HuH-7 (cell line): ENCODE measurements at places on chromosomes 4 and X.

GRCh38 chr4:164177753-164178152 is 576.2 kb upstream of the SMIM31 start:
- DNase-seq = no peak

- no peak for DNase-seq
Observed at GRCh38 chr4:80008351-80008750, 64.7 kb downstream of the ANTXR2 start.

GRCh38 chr4:48196758-48197504 is 62.9 kb upstream of the TXK start:
- DNase-seq = no peak

DNA sequence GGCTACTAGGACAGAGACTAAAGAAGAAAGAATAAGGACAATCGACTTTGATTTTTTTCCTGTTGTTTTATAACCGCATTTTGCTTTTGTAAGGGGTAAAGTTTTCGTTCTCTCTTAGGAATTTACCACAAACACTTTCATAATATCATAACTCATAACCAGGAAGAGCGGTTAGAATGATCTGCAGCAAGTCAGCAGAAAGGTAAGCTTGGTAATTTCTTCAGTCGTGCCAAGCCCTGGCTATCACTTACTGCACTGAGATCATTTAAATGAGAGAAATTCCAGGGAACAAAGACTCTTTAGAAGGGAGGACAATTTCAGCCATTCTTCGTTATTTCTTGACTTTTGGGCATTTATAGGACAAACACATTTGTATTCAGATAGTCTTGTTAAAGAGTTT is 258.1 kb downstream of the UNC5C start:
- DNase-seq = no peak

DNA sequence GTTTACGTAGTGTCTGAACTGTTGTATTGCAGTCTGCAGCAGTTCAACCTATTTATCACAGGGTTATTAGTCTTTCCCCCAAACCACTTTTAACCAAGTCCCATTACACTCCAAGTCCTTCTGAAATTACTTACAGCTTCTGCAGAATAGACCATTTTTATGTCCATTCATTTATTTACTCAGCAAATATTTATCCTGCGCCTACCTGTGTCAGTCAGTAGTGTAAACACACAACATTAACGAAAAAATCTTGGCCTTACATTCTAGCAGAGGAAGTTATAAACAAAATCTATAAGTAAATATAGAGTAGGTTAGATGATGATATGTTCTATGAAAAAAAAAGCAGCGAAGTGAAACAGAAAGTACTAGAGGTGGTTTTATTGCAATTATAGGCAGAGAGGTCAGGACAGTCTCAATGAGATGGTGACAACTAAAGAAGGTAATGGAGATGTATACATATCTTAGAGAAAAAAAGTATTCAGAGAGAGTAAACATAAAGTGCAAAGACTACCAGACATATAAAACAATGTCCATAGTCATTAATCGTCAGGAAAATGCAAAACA is 534.7 kb downstream of the KCNIP4 start:
- peak; percentile 10 for DNase-seq

GRCh38 chr4:41815473-41815872 is 66.9 kb upstream of the PHOX2B start:
- no peak for DNase-seq

DNA sequence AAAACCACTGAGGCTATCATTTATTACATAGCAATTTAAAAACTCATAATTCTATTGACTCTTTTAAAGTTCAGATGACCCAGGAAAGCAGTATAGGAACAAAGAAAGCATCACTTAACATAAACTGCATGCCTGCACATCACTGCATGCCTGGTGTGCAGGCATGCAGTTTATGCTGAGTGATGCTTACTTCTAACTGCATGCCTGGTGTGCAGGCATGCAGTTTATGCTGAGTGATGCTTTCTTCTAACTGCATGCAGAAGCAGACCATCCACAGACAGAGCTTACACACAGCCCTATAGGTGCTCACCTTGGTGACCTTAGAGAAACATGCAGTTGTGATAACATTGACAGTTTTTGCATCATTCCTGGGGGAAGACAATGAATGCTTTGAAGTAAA is 17.0 kb downstream of the SDAD1 start:
- DNase-seq = no peak

GRCh38 chr4:152684007-152684406 is 4.2 kb upstream of the TMEM154 start:
- no peak for DNase-seq

DNA sequence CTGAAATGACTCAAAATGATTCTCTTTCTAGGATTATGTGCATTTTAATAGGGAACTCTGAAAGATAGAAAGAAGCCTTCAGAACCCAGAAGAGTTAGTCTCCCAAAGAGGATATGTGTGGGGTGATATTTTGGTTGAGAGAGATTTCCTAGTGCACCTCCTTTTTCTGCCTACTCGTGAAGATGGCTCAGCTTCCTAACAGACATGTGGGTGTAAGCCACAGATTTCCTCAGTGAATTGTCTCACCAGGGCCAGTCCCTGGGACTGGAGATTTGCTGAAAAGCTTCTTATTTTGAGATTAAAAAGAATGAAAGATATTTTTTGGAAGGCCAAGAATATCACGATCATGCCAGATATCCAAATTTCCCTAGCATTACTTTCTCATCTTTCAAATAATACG is 42.8 kb downstream of the MAGEB17 start:
- no peak for DNase-seq

DNA sequence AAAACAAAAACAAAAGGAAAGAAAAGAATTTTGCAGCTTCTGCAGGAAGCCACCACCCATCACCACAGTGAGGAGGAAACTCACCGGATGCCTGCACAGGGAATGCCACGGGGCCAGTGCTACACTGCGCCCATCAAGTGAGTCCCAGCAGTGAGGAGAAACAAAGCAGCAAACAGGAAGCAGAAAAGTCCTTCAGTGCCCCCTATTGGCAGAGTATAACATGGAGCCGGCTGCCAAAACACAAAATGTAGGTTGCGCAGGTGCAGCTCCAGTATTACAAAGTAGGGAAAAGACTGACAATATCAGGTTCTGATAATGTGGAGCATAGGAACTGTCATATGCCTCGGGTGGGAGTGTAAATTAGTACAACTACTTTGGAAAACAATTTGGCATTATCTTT is 23.3 kb upstream of the SCML2 start:
- DNase-seq = peak; percentile 17

GRCh38 chrX:41946235-41946634 is 22.9 kb upstream of the CASK start:
- no peak for DNase-seq

- no peak for DNase-seq
Observed at GRCh38 chr4:96524311-96524875, 684.5 kb downstream of the PDHA2 start.

- no peak for DNase-seq
Observed at GRCh38 chrX:86103061-86103460, 45.2 kb upstream of the DACH2 start.

DNA sequence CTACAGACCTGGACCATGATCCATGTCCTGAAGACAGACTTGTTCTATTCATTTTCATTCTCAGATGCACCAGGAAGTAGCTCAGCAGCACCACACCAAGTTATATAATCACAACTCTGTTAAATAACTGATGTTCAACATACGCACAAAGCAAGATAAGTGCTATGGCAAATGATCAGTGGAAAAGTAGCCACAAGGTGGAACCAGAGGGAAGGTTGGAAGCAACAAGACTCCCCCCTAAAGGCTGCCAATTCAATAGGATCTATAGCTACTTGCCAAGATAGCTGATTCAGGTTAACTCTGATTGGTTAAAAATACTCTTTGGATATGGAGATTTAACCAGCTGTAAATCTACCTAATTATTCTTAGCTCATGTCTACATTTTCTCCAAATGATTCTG is 23.7 kb upstream of the FAM47B start:
- peak; percentile 2 for DNase-seq

- DNase-seq = no peak
Observed at GRCh38 chr4:77564231-77564630, 41.4 kb upstream of the CXCL13 start.

DNA sequence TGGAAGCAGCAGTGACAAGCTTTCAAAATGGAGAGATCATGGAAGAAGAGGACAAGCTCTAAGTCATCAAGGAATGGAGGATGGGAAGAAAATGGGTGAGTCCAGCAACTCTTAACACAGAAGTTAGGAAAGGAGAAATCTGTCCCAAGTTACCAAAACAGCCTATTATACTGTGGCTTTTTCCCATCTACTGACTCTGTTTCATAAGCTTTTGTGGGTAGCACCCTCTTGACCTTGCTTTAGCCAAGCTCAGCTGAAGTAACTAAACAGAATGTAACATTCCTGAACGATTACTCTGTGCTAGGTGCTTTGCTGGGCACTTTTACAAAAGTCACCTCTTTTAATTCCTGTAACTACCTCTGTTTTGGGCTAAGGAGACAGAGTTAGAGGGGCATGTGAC is 54.9 kb downstream of the MAP7D2 start:
- DNase-seq = no peak

DNA sequence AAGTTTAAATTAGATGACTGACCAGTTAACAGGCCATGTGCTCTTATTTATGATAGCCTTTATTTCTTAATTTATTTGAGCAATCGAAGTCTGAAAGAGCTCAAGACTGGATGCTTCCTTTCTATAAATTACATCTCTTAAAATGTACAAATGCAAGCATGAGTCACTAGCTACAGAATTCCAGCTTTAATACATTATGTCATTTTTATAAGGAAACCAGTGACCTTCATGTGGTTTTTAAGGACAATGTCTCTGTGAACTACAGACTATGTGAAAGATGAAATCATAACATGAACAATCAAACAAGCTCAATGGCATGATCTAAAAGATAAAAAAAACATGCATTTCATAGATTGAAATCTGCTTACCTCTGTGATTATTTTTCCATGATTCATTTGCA is 15.4 kb downstream of the HTR2C start:
- no peak for DNase-seq

DNA sequence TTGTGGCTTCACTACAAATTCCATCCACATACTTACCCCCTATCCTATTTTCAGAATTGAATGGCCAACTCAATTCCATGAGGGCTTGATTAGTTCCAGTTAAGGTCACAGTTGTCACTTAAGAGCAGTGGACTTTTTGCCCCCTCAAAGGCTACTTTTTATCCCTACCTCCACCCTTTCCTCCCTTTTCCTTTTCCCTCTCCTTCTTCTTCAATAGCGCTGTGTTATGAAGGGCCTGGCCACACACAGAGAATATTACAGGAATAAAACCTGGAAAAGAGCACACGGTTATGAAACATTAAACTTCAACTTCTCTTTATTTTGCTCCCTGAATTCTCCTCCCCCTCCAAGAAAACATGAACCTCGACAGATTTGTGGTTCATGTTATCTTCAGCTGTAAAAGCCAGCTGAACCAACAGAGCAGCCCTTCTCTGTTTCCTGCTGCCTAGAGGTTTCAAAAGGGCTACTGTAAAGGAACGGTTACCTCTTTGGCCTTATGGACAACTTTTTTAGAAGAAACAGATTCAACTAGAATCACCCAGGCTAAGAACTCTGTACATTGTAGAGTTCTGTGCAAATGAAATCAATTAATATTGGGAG is 87.0 kb upstream of the RPL34 start:
- DNase-seq = no peak

- DNase-seq = no peak
Observed at GRCh38 chrX:83916525-83916924, 55.6 kb downstream of the CYLC1 start.

GRCh38 chr4:114866901-114867670 is 246.3 kb downstream of the NDST4 start:
- no peak for DNase-seq

- no peak for DNase-seq
Observed at GRCh38 chr4:3677748-3678070, 88.5 kb upstream of the ADRA2C start.

GRCh38 chr4:8090744-8091301 is 67.8 kb downstream of the ABLIM2 start:
- no peak for DNase-seq

- no peak for DNase-seq
Observed at GRCh38 chr4:162075726-162076125, 88.1 kb downstream of the FSTL5 start.

DNA sequence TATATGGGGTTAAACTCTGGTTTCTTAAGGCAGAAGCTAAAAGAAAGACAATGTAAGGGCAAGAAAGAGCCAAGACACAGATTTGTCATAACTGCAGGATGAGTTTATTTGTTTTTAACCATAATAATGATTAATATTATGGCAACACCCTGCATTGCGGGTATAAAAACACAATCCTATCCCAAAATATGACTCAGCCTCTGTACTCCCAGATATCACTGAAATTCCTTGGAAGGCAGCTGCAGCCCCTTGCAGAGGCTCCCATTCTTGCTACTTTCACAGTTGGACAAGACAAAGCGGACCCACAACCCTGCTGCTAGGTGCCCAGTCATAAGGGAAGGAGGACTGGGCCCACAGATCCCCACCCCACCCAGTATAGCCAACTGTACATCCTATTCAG is 20.4 kb upstream of the FGF16 start:
- no peak for DNase-seq

DNA sequence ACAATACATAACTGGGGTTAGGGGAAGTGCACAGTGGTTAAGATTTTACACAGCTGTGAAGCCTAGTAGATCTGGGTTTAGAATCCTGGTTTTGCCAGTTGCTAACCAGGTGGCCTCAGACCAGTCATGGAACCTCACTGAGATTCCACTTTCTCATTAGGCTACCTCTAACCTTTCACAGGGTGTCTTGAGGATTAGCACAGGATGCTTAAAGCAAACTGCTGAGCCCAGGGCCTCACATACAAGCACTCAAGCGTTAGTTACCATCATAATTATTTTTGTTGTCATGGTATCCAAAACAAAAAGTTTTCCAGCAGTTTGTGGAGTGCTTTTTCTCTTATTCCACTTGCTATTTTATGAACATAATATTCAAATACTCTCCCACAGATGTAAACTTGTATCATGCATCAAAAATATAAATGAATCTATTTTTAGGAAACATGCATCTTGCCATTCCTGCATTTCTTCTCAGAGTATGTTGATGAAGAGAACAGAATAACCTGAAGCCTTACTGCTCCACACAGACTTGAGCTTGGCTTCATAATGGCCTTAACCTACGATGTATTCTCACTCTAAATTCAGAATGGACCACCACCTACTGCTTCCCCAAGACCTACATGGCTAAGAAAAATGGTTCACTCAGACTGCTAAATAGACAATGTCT is 12.6 kb downstream of the AP1S2 start:
- DNase-seq = no peak

DNA sequence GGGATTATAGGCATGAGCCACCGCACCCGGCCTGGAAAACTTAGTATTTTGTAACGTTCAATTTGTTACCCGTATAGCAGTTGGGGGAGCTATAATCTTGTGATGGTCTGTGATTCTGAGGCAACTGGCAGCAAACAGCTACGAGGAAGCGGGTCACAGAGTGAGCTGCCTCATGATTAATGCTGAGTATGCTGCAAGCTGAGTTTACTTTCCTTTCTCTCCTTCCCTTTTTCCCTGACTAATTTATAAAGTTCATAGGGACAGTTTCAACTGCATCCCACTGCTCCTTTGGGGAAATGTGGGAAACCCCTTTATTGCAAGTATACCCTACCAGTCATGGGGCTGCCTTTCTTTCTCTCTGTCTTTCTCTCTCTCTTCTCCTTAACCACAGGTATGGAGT is 17.7 kb upstream of the ELOVL6 start:
- no peak for DNase-seq

- peak; percentile 1 for DNase-seq
Observed at GRCh38 chrX:22748093-22748999, 251.4 kb upstream of the DDX53 start.
